ENCODE measurements at places on chromosomes 6 and 20.
A peak's percentile ranks its signal among the peaks of the same experiment; 100 is the strongest.

GRCh38 chr20:6562111-6562510 lies 205.4 kb upstream of the BMP2 start:
- DNase-seq = no peak

DNA sequence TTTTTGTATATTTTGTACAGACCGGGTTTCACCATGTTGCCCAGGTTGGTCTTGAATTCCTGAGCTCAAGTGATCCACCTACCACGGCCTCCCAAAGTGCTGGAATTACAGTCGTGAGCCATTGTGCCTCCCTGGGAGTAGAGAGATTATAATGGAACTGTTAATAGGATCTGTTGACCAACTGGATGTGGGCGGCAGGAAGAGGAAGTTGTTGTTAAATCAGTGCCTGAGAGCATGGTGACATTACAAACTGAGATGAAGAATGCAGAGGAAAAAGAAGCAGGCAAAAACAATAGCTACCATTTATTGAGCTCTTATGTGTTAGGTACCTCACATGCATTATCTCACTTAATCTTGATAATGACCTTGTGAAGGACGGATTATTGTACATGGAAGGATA lies 9.2 kb upstream of the L3MBTL3 start:
- peak; percentile 12 for DNase-seq

GRCh38 chr6:358432-358831 lies 33.1 kb upstream of the IRF4 start:
- DNase-seq = no peak

GRCh38 chr20:17407550-17407949 lies 123.6 kb downstream of the BFSP1 start:
- DNase-seq = no peak

GRCh38 chr6:143090314-143091044 lies 29.8 kb downstream of the AIG1 start:
- DNase-seq = no peak

GRCh38 chr6:127938701-127939100 lies 37.8 kb upstream of the THEMIS start:
- peak; percentile 16 for DNase-seq

GRCh38 chr20:33053291-33054106 lies at the start of gene BPIFB3:
Gene BPIFB3, plus strand, starts transcription at chr20:33053903. Its CDS starts 1,533 bp downstream, at chr20:33055436.
- no peak for DNase-seq

- peak; percentile 81 for DNase-seq
Observed at GRCh38 chr6:136774228-136775041, 17.8 kb downstream of the MAP3K5 start.

DNA sequence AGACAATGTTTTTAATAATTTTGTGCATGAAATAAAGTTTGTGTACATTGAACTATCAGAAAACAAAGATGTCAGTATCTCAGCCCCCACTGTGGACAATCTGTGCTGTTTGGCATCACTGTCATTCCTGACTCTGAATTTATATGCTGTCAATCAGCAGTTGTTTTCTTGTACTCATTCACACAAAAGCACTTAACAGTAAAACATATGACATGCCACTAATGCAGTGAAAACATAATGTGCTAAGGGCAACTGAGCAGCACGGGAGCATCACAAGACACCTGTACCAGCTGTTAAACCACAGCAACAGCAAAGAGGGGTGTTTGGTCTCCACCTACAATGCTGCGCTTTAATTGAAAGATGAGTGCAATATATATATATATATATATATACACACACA lies 647.8 kb upstream of the SLC35B3 start:
- no peak for DNase-seq

Measured in MV-4-11 (cell line).